ENCODE measurements at places on chromosomes 1 and 21. TPM values are rescaled to one million over a fixed set of nuclear protein-coding genes. Genes with fewer than 3 reads are reported as not detected.

GRCh38 chr1:118688891-118689290 is 299.3 kb downstream of the TBX15 start:
- no peaks in the 10 kb centered on the region for H3K36me3 ChIP-seq
- no peaks in the 10 kb centered on the region for H3K4me1 ChIP-seq
- no peaks in the 10 kb centered on the region for H3K27me3 ChIP-seq
- no peak overlapping the region for H3K27ac ChIP-seq
- no peak for DNase-seq

- peaks cover 5% of the 10 kb centered on the region for H3K36me3 ChIP-seq
- peak; percentile 89 for DNase-seq
- peak overlapping the region; percentile 45 for H3K27ac ChIP-seq
Observed at GRCh38 chr1:25774921-25775771, 24.8 kb upstream of the SELENON start.

DNA sequence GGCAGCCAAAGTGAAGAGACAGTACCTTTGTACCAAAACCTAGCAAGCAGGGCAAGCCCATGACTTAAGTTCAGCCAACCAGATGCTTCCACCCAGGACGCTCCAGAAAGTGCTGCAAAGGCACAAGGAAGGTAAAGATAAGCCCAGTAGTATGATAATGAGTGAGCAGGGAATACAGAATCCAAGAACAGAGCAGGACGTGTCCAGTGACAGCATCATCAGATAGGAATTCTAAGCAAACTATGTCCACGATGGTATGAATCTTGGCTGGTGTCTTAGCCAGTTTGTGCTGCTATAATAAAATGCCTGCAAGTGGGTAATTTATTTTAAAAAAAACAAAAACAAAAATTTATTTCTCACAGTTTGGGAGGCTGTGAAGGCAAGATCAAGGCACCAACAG is 13.6 kb downstream of the GJA4 start:
- no peaks in the 10 kb centered on the region for H3K4me1 ChIP-seq
- H3K27me3 ChIP-seq, result no peaks in the 10 kb centered on the region
- no peak for DNase-seq
- H3K27ac ChIP-seq, result no peak overlapping the region
- no peak overlapping the region for H3K4me3 ChIP-seq
- H3K36me3 ChIP-seq, result no peaks in the 10 kb centered on the region

DNA sequence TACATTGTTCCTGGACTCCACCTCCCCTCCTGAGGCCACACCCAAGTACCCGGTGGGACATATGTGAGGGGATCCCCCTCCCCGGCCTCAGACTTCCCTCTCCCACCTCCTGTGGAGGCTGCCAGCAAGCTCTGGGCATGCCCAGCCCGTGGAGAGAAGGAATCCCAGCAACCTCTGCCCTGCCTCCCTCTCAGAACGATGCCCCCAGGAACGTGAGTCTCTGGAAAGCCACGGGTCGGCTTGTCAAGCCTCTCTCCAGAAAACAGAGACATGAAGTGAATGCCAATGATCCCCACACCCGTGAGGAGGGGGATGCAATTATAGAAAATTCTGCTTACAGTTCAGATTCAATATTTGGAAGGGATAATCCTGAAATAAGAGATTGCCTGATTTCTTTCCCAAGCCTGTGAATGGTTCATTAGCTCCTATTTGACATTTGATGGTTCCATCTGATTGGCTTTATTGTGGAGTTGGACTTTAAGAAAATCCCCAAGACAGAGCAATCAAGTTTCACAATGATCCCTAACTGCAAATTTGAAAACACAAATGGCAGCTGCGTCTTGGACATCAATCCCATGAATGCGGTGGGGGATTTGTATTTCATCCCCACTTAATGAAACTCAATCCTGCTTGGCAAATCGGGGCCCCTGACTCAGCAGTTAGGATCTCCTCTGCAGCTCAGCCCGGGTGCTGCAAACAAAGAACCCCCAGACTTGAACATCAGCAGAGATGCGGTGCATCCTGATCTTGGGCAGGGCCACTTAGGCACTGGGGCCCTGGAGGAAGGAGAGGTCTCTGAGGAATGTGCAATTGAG is 9.1 kb upstream of the GUCA2B start:
- H3K4me3 ChIP-seq, result no peak overlapping the region
- H3K36me3 ChIP-seq, result no peaks in the 10 kb centered on the region
- H3K4me1 ChIP-seq, result no peaks in the 10 kb centered on the region
- H3K27ac ChIP-seq, result no peak overlapping the region

- no peak overlapping the region for H3K27ac ChIP-seq
- no peak for DNase-seq
- no peaks in the 10 kb centered on the region for H3K27me3 ChIP-seq
- H3K36me3 ChIP-seq, result no peaks in the 10 kb centered on the region
Observed at GRCh38 chr1:20356850-20357459, 66.3 kb downstream of the VWA5B1 start.

DNA sequence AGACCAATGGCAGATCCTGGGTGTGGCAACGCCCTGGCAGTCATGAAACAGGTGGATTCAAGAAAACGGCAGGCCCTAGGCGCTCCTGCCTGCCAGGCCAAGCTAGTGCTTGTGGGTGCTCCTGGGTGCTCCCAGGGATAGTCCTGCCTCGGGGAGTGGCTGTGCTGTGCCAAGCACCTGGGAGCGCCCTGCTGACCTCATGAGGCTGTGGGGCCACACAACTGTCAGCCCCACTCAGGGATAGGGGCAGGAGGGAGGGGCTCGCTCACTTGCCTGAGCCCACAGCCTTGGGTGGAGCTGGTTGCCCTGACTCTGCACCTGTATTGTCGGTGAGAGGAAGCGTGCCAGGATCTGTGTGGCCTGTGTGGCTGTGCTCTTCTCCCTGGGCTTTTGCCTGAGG is 9.4 kb downstream of the SNAP47 start:
- H3K27me3 ChIP-seq, result no peaks in the 10 kb centered on the region
- H3K36me3 ChIP-seq, result peaks cover 12% of the 10 kb centered on the region
- peaks cover 61% of the 10 kb centered on the region for H3K4me1 ChIP-seq
- DNase-seq, result no peak
- H3K27ac ChIP-seq, result no peak overlapping the region

GRCh38 chr1:55232448-55233144 is 17.4 kb upstream of the USP24 start:
- no peaks in the 10 kb centered on the region for H3K4me1 ChIP-seq
- no peak overlapping the region for H3K4me3 ChIP-seq
- no peaks in the 10 kb centered on the region for H3K36me3 ChIP-seq
- no peak for DNase-seq
- no peak overlapping the region for H3K27ac ChIP-seq

MXRA8 gene
- total RNA-seq, result 0.35 TPM

LRRC53 gene
- total RNA-seq, result not detected

Data from CD4-positive, alpha-beta memory T cell (primary cell).